Cortex of kidney (tissue), 1 donor: ENCODE measurements at places on chromosomes 4 and X.

- no peak for DNase-seq
Measured at GRCh38 chr4:65983061-65983460, 312.8 kb upstream of the EPHA5 start.

GRCh38 chrX:40199704-40200103 is 101.9 kb upstream of the BCOR start:
- DNase-seq, result no peak

GRCh38 chr4:87006426-87006675 is 71.5 kb downstream of the AFF1 start:
- no peak for DNase-seq

DNA sequence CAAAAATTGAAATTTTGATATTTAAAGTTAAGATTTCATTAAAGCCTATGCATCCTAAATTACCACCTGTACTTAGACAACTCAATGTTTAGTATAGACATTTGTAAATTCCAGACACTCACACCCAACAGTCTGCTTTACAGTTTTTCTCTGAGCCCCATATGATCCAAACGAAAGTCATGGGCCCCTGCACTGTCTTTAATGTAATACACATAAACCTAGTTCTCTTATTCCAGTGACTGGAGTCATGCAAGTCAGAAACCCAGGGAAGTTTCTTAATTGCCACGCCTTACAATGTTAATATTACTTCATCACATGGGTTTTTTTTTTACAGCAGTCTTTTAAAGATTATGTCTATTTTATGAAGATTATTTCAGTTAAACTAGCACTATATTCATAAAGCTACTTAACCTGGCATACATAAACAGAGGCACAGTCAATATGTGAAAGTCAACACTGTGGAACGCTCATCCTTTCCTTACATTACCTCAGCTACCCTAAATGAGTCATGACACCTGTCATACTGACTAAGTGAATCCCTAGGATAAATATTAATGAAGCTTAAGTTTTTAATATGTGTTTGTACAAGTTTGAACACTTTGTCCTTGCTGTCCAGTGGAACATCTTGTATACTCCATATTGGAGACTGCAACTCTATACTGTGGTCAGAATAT is 67.7 kb upstream of the H2AZ1 start:
- no peak for DNase-seq

GRCh38 chr4:160136021-160136420 is 1033.1 kb downstream of the RAPGEF2 start:
- no peak for DNase-seq

- no peak for DNase-seq
Measured at GRCh38 chrX:113920661-113921060, 663.2 kb upstream of the HTR2C start.

DNA sequence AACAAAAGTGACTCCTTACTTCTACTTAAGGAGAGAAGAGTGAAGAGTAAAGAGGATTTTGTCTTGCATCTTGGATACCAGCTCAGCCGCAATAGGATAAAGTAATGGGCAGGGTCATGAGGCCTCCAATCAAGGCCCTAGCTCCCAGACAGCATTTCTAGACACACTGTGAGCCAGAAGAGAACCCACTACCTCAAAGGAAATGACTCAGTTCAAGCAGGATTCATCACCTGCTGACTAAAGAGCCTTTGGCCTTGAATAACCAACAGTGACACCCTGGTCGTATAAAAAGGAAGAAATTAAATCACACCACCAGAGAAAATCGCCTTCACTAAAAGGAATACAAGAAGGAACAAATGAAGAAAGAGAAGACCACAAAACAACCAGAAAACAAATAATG is 416.1 kb downstream of the PCDH18 start:
- no peak for DNase-seq

GRCh38 chr4:123747016-123747415 is 350.4 kb downstream of the SPRY1 start:
- DNase-seq, result no peak

GRCh38 chr4:87805971-87806370 is 6.6 kb downstream of the IBSP start:
- no peak for DNase-seq

- DNase-seq, result no peak
Measured at GRCh38 chr4:148651991-148652390, 209.8 kb upstream of the NR3C2 start.

DNA sequence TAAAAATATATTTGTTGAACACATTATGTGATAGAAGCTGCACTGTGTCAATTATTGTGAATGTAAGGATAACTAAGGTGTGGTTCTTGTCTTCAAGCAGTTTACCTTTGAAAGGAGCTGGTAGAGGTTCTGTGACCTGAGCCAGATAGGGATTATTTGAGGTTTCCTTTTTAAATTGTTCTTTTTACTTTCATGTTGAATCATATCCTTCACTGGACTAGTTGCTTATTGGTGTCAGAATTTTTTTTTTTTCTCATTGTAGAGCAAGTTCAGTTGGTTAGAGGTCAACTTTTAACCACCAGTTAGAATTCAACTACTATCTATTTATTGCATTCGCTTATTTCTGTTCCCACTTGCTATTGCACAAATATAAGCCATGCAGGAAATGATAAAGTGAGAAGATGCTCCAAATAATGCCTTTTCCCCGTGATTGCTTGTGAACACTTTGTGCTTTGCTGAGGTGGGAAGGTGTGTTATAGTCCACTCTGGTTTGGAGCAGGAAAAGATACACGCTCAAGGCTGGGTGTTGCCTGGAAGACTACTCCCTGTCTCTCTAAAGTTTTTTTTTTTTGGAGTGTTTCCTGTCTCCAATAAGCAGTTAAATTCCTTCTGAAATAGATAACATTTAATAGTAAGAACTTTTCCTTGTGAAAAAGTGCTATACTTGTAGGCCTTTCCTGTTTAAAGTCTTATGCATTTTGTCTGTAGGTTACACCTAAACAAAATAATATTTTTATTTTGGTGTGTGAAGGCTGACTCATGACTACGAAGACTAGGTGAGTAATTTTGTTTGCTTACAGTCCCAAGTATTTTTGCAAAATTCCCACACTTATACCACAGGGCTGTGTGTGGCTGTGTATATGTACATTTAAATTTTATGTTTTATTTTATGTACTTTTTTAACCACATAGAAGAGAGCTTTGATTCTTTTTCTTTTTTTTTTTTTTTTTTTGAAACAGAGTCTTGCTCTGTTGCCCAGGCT is 83.8 kb upstream of the LCORL start:
- no peak for DNase-seq
